ENCODE measurements at places on chromosomes 7 and 10.

GRCh38 chr7:125465527-125465926 lies 535.9 kb upstream of the POT1 start:
- DNase-seq: no peak

- DNase-seq: no peak
Measured at GRCh38 chr10:121921238-121921931, 6.4 kb downstream of the ATE1 start.

- no peak for DNase-seq
Measured at GRCh38 chr10:6398399-6398798, 181.7 kb downstream of the PRKCQ start.

- no peak for DNase-seq
Measured at GRCh38 chr7:44305564-44306507, 19.6 kb downstream of the CAMK2B start.

DNA sequence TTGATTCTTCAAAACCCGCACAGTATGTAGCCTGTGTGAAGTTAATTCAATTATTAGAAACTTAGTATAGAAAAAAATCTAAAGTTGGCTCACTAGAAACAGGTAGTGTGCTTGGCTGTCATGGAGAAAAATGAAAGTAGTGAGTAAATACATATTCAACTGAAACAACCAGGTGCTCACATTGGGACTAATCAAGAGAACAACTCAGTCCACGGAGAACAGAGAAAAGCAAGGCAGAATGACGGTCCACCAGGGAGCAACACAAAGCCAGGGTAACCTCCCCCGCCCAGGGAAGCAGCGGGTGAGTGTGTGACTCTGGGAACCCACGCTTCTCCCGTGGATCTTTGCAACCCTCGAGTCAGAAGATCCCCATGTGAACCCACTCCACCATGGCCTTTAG lies 300.5 kb downstream of the SORCS1 start:
- no peak for DNase-seq

- peak; percentile 39 for DNase-seq
Measured at GRCh38 chr7:3722396-3722922, 421.4 kb downstream of the SDK1 start.

DNA sequence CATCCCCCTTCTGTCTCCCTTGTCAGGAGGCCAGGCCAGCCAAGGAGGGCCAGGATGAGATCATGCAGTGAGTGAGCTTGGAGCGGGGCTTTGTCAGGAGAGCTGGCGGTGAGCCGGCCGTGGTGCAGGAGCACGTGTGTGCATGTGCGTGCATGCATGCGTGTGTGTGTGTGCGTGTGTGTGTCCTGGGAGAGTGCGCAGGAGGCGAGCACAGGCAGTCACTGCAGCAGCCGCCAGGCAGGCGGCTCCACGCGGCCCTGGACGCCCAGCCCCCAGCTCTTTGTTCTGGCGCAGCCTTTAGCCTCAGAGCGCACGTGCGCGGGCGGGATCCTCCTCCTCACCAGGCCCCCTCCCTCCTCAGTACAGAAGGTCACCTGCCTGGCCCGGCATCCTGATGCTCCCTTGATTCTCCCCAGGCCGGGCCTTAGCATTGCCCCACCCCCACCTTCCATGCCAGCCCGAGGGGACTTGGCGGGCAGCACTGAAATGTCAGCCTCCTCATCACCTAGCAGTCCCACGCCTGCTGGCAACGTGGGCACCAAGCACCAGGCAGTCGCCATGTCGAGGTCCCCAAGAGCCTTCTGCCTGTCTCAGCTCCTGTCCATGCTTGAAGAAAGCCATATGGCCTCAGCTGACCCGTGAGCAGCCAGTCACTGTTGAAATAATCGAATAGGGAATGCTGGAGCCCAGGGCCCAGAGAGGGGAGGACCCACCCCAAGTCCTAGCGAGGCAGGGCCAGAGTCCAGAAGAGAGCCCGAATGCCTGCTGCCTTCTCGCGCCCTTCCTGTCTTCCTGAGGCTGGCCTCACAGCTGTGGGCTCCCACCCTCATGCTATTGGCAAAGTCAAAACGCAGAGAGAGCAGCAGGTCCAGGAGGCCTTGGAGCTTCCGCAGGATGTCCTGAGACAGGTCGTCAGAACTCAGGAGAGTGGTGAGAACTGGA lies 125.9 kb upstream of the PPIF start:
- DNase-seq: no peak

GRCh38 chr10:100009283-100009792 lies 409 bp downstream of the DNMBP start:
- DNase-seq: peak; percentile 46

DNA sequence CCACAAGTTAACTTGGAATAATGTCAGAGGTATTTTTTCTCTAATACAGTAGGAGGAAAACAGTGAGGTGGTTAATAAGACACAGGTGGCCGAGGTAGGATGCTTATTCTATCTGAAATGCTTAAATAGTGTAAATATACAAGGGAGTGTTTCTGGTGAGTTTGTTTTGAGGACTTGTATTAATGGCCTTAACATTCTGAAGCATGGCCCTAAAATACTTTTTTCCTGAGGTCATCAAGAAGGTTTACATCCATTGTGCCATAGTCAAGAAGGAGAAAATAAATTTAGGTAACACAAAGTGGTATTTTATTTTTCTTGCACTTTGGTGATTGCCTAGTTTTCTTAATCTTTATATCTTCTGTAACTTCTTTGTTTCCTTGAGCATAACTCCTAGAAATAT lies 18.8 kb downstream of the GNAI1 start:
- no peak for DNase-seq

- no peak for DNase-seq
Measured at GRCh38 chr10:7397049-7398035, 13.5 kb downstream of the SFMBT2 start.

DNA sequence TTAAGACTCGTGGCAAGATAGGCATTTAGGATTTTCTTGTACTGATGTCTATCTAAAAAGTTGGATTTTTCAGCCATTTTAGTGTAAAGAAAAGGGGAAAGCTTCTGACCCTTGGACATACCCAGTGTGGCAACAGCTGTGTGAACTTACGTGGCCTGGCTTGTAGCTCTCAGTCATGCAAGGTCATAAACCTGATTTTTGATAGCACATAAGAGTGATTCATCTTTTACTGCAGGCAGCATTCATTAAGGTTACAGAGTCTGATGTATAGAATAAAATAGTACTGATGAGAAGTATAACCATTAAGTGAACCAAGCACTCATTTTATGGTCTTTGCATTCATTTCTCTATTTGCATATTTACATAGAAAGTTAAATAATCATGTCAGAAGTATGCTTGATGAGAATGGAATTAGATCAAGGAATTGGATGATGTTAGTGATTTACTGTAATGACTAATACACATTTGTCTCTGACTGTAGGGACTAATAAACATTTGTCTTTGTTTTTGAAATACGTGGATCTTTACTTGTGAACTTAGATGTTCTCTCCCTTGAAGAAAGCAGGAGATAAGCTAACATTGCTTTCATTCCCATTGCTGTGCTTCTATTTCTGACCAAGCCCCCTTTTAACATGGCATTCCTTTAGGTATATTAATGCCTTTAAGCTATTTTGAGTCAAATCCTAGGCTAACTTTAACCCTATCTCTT lies 88.2 kb downstream of the GSDME start:
- no peak for DNase-seq

DNA sequence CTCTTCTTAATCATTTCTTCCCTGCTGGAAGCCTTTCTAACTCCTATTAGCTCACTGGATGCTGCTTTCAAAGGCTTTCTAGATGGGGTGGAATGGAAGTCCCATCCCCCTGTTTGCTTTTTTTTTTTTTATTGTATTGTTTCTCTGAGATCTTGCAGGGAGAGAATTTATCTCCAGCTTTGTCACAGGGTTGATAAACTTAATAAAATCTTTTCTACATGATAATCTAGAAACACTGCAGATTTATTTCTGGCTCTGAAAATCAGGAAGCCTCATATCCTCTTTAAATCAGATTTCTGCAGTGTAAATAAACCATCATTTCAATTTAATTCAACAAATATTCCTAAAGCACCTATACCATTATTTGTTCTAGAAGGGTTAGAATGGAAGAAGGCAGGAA lies 37.2 kb upstream of the CHCHD3 start:
- no peak for DNase-seq
